ENCODE measurements at places on chromosomes 5 and 9.

- DNase-seq, result peak; percentile 12
These were observed 822 bp downstream of the DENND4C start for GRCh38 chr9:19231126-19231903.

DNA sequence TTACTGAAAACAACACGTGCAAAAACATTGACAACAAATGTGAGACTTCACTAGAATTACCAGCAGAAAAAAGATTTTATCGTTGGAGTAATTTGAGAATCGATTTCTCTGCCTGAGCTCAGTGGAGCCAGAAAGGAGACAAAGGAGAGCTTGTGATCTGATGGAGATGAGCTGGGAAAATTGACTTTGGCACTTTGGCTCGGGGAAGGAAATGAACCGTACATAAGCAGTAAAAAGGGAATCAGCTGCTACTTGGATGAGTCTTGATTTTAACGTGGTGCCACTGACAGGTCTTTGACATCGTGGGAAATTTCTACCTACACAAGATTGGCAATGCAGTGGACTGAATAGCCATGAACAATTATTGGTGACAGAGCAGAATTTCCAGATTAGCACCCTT, 244.7 kb upstream of the RPS23 start:
- DNase-seq, result no peak

DNA sequence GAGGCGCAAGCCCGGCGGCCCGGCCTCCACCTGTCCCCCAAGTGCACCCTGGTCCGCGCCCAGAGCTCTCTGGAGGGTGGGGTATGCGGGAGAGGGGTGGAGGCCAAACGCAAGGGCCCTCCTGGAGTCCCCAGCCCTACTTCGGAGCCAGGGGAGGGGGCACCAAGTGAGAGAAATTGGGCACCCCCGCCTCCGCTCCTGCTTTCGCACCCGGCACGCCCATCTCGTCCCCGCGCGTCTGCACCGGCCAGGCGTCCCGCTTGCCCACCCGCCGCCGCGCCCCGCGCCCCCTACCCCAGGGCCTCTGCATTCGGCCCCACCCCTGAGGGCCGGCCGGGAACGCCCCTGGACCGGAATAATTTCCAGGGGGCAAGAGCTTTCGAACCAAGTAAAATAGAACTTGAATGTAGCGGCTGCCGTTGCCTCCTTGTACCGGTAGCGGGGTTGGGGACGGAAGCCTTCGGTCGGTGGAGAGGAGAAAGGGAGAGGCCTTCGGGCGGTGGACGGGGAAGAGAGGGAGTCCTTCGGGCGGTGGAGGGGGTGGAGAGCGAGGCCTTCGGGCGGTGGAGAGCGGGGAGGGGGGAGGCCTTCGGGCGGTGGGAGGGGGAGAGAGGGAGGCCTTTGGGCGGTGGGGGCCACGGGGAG, 694 bp upstream of the PHPT1 start:
- no peak for DNase-seq

DNA sequence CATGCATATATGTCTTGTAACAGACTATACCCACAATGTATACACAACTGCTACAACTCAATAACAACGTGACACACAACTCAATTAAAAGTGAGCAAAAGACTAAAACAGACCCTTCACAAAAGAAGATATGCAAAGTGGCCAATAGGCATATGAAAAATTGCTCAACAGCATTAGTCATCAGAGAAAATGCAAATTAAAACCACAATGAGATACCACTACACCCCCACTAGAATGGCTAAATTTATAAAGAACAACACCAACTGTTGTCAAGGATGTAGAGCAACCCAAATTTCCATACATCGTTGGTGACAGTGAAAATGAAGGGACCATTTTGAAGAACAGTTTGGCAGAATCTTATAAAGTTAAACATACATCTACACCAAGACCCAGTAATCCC, 38.9 kb downstream of the GABRB2 start:
- DNase-seq, result no peak

- no peak for DNase-seq
These were observed 5.9 kb downstream of the PNPLA7 start for GRCh38 chr9:137544176-137544760.

DNA sequence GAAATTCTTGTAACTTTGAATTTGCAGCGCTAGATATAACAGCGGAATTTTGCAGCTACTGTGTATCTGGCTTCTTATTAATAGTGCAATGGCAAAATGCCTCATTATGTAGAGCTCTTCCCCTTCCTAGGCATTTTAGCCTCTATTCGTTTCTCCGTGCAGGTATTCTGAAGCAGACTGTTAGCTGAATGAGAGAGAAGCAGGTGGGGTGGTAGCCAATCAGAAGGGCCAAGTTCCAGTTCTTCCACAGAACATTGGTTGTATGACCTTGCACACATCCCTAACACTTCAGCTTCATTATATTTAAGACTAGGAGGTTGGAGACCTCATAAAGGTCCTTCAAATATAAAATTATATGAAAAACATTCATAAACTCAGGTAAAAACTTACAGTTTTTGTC, 1.2 kb upstream of the VPS13A start:
- DNase-seq, result no peak

- no peak for DNase-seq
These were observed 128.2 kb upstream of the NFIB start for GRCh38 chr9:14441976-14442651.

DNA sequence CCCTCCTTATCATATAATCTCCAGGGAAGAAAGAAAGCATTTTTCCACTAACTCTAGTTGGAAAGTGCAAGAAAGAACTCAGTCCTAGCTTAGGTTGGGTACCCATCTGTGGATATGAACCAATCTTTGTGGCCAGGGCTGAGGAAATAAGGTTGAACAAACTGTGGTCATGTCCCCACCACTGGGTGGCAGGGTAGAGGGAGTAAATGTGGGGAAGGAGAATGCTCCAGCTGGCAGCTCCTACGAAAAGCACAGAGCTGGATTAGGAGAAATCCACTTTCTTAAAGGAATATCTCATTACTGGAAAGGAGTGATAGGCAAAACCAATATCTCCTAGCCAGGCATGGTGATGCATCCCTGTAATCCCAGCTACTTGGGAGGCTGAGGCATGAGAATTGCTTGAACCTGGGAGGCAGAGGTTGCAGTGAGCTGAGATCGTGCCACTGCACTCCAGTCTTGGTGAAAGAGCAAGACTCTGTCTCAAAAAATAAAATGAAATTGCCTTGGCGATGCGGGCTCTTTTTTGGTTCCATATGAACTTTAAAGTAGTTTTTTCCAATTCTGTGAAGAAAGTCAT, 175.1 kb downstream of the CCDC192 start:
- DNase-seq, result no peak

GRCh38 chr5:1523480-1523792, 324 bp downstream of the LPCAT1 start:
- DNase-seq, result no peak

DNA sequence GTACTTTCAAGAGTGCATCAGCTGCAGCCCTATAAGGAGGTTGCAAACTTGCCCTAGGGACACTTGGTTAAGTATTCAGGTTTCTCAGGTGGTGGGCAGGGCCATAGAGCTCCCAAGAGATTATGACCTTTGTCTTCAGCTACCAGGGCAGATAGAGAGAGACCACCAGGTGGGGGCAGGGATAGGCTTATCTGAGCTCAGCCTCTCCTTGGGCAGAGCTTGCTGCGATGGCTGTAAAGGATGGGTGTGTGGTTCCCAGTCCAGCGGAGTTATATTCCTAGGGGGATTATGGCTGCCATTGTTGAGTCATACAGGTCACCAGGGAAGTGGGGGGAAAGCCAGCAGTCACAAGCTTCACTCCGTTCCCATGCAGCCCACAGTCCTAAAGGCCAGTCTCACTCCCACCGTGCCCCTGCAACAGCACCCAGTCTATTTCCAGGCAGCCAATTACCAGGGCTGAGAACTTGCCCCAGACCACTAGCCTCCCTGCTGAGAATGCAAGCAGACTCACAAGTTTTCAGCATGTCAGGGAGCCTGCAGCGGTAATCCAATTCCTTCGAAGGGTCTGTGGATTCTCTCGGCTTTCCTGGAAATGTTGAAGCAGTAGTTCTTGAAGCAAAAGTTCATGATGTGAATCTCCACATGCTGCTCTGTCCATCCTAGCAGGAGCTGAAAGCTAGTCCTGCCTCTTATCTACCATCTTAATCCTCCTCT, 151.5 kb downstream of the SLC12A2 start:
- DNase-seq, result no peak

DNA sequence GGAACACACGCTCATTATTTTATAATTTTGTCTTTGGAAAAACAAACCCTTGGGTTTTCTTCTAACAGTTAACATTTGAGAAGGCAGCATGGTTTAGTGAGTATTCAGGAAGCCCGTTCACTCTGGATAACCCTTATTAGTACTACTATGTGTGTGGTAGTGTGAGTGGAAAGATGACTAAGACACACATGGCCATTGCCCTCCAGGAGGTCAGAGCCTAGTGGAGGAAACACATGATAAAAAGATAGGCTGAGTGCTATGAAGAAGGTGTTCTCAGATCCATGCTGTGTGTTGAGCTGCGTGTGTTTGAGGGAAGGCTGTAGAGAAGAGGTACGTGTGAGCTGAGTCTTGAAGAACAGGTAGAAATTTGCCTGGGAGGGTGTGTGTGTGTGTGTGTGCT, 8.4 kb downstream of the C5orf47 start:
- no peak for DNase-seq

DNA sequence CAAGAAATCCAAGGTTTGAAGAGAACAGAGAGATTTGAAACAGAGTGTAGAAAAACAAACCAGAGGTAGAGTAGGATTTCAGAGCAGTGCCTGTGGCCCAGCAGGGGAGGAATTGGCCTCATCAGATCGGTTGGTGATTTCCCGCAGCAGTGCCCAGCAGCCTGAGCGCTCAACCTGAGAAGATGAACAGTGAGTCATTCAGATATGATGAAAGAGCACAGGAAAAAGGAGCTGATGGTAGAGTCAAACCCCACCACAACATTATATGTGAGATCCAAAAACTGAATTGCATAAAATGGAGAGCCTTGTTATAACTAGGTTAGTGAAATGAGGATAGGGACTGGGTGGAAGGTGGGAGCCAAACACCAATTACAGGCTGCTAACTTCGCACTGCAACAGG, 248.9 kb downstream of the PIK3R1 start:
- DNase-seq, result no peak

GRCh38 chr5:93884254-93884653, 142.9 kb upstream of the POU5F2 start:
- no peak for DNase-seq

DNA sequence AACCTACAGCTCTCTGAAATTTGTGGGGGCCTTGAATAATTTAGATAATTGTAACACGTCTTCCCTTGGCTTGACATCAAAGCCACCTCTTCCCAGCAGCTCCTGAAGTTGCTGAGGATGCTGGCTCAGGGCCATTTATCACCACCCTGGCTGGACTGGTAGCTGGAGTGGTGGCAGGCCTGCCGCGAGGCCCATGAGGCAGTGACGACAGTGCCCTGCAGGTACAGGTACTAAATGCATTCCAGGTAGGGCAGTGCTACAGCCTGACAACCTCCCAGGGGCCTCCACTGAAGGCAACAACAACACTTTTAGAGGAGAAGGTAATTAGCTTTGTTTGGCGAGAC, 270.2 kb upstream of the KLF4 start:
- no peak for DNase-seq

Measured in left renal pelvis (tissue), 4 donors.